ENCODE measurements at places on chromosomes 5 and 9.

GRCh38 chr5:57717555-57717954 lies 234.9 kb upstream of the ACTBL2 start:
- DNase-seq = no peak

- DNase-seq = no peak
Measured at GRCh38 chr5:149310947-149311658, 34.2 kb upstream of the GRPEL2 start.

- no peak for DNase-seq
Measured at GRCh38 chr9:86766912-86767311, 180.4 kb downstream of the GAS1 start.

DNA sequence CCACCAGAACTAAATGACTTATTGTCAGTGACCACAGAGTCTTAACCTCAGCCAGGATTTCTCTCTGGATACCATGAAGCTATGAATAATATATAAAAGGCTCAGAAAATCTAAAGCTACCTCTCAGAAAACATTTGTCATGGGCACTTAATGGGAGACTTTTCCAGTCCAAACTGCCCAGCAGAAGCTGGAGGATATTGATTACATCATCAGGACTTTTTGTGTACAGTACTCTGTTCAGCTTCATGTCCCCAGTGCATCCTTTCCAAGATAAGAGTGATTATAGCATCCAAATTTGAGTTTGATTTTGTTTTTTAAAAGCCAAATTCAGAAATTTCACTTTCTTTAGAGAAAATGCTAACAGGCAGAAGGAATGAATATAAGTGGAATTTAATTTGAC lies 123.9 kb upstream of the C6 start:
- no peak for DNase-seq

Data from stimulated activated CD4-positive, alpha-beta T cell treated with anti-CD3 and anti-CD28 coated beads, Interleukin-4, amount 100 ng/mL, for 48 hours (primary cell).